EH (cell line): ENCODE measurements at places on chromosomes 5 and 9.

- DNase-seq, result peak; percentile 95
These were observed 108.1 kb downstream of the SEMA5A start for GRCh38 chr5:9437741-9438240.

GRCh38 chr5:138029501-138029900 is 3.4 kb downstream of the FAM13B start:
- no peak for DNase-seq

- peak; percentile 34 for DNase-seq
These were observed 33.2 kb downstream of the HMCN2 start for GRCh38 chr9:130298662-130299279.

- DNase-seq, result no peak
These were observed 23.2 kb downstream of the PCDHAC2 start for GRCh38 chr5:140989254-140990020.

GRCh38 chr5:150567031-150567717 is 59.2 kb downstream of the NDST1 start:
- DNase-seq, result peak; percentile 87

GRCh38 chr5:36755342-36755741 is 121.2 kb upstream of the NIPBL start:
- DNase-seq, result no peak

DNA sequence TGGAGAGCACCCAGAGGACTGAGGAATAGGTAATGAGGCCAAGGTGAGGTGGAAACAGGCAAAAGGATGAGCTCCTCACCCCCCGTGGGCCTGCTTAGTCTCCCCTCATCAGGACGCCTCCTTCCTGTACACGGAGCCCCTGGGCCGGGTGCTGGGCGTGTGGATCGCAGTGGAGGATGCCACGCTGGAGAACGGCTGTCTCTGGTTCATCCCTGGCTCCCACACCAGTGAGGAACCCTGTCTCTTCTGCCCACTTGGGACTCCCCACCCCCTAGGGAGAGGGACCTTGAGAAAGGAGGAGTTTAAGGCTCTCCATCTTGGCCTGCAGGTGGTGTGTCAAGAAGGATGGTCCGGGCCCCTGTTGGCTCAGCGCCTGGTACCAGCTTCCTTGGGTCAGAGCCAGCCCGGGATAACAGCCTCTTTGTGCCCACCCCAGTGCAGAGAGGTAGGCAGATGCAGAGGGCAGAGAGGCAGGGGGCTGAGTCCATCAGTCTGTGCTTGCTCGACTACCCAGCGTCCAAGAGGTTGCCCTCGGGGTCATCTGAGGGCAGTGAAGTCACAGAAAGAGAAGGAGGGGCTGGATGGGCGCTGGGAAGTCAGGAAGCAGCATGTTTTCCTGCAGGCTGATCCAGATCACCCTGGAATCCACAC is 7.0 kb downstream of the DOLK start:
- DNase-seq, result no peak
